Activated gamma-delta T cell treated with Interleukin-2 at 50 U/mL for 16 hours (primary cell): ENCODE measurements at places on chromosomes 6 and 20.

DNA sequence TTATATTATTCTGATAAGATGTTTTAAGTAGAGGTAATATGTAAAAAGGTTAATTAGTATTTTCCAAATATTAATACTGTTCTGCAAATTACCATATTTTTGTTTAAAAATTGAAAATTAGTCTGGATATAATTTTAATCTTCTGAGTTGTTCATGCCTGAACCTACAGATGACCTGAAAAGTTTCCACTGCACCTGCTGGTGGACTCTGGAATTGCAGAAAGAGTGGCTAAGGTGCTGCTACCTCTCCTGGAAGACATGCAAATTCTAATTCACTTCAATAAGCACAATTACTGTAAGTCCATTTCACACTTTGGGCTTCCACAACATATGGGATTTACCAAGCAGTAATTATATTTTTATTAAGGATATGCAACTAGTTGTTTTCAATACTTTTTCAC lies 77.7 kb upstream of the OLIG3 start:
- DNase-seq = peak; percentile 59

GRCh38 chr6:3751730-3752530 lies 417 bp upstream of the PXDC1 start:
- peak; percentile 28 for DNase-seq

DNA sequence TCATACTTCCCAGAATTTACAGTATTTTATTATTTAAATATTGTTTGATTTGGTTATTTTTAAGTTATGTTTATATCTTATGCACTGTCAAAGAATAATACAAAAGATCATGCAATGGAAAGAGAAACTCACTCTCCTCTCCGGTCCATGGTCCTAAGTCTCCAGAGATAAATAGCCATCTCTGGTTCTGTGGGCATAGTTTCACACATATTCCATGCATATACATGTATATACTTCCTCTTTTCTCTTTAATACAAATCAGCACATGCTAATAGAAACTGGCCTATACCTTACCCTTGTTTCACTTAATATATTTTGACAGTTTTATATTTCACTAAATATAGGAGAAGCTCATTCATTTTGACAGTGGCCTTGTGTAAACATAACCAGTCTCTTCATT lies 901.7 kb upstream of the CITED2 start:
- no peak for DNase-seq

DNA sequence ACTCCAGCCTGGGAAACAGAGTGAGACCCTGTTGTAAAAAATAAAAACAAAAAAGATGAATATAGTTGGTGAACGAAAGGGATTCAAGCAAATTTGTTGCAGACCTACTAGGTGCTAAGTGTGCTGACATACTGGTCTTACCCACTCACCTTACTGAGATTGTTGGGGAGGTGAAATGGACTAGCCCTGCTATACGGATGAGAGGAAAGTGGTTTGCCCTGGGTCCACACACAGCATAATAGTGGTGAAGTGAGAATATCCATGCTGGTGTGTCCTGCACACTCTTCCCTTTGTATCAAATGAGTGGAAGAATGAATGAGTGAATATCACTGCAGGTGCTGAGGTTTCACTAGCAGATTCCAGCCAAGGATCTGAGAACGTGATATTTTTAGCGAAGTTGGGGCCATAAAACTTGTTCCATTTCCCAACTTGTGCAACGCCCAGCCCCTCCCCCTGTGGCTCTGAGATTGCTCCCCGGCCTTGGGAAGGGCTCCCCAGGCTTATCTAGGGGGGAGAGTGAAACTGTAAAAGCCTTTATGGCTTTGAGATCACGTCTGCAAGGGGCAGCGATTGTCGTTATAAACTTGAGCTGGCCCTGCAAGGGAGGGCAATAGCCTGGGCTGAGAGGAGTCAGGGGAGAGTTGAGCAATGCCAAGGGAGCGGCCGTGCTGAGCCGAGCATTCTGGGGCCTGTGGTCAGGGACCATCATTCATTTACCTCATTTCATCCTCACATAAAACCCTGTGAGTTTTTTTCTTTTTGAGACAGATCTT lies 33.2 kb upstream of the TTPAL start:
- DNase-seq = no peak

- DNase-seq = no peak
Observed at GRCh38 chr6:56959938-56960337, 5.0 kb downstream of the BEND6 start.

DNA sequence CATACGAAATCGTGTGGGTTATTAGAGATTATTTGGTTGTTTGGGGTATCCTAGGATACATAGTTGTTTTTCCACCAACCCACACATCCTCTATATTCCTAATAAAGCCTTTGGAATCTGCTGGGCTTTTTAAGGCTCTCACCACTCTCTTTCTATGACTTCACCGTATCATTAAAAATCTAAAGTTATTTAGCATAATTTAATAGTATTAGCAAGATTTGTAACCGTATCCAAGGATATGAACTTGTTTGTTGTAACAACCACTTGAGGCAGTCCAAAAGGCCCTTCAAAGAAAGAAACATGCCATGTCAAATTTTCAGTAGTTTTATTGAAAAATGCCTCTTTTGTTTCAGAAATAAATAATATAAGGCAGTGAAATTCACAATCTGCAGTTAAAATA lies 121.8 kb downstream of the COL12A1 start:
- DNase-seq = no peak

- no peak for DNase-seq
Observed at GRCh38 chr6:7642791-7643190, 52.8 kb downstream of the SNRNP48 start.

GRCh38 chr20:20498076-20498861 lies 130.4 kb downstream of the INSM1 start:
- DNase-seq = no peak

DNA sequence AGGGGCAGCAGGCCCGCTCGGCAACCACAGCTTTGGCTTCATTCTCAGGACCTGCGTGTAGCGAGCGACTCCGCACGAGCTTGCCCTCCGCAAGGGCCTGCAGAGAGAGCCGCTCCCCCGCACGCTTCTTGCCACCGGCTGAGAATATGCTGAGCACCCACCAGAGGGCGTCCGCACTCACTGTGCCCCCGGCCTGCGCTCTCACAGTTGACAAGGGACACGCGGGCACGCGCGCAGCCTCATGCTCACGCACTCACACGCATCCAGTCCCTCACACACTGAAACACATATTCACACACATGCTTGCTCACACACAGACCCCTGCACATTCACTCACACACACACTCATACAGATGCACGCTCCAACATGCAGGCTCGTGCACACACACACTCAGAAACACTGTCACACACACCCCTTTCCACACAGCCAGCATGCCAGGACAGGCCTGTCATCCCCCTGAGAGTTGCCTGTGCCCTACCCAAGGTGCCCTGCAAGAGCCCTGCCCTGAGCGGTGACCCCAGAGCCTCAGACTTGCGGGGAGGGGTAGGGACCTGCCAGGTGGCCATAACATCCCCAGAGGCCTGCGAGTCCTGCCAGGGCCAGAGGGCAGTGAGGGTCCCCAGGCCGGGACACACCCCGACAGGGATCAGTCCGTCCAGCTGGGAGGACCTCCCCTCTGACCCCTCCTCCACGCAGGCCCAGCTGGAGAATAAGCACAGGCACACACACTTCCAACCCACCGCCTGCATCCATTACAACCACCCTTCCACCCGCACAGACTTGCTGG lies 174.1 kb downstream of the BMP7 start:
- DNase-seq = no peak

DNA sequence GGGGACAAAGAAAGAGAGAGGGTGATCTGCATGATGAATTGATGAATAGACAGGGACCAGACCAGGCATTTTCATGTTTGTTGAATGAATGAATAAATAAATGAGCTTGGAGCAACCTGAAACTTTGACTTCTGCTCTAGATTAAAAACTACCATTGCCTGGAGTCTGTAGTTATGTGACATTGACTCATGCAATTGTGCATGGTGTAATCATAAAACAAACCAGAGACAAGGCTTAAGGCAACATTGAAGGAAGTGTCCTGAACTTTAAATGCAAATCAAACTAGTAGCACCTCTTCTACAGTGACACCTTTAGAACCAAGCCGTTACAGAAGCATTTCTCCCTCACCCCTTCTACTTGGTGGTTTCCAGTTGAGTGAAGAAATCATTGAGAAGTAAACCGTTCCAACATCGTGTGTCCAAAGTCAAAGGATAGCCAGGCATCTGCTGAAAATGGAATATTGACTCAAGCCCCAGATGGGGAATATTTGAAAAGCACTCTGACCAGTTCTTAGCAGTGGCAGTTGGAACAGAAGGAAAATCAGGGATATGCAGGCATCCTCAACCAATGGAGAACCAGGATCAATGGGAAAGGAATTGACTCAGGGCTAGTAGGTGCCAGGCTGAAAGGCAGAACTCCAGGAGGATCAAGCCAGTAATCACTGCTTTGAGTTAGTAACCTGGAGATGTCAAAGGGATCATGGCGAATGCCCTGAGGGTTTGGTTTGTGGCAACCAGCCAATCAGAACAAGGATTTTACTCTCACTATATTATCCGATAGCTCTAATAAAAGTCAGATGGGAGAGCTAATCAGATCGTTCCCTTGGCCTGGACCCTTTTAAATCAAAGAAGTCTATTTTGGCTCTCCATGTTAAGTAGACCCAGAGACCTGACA lies 171.2 kb upstream of the TSHZ2 start:
- no peak for DNase-seq

DNA sequence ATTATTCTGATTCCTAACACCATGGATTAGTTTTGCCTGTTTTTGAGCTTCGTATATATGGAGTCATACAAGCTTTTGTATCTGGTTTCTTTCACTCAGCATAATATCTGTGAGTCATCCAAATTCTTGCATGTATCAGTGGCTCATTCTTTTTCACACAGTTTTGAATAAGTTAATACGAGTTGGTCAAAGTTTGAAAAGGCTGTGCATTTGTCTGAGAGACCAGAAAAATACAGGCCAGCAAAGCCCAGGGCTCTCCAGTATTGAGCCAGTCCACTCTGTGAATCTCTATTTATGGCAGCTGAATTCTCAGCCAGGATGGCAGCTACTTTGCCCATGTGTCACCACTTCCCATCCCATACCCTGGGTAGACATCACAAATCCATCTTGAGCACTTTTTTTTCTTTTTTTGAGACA lies 7.2 kb upstream of the CHMP4B start:
- DNase-seq = no peak

DNA sequence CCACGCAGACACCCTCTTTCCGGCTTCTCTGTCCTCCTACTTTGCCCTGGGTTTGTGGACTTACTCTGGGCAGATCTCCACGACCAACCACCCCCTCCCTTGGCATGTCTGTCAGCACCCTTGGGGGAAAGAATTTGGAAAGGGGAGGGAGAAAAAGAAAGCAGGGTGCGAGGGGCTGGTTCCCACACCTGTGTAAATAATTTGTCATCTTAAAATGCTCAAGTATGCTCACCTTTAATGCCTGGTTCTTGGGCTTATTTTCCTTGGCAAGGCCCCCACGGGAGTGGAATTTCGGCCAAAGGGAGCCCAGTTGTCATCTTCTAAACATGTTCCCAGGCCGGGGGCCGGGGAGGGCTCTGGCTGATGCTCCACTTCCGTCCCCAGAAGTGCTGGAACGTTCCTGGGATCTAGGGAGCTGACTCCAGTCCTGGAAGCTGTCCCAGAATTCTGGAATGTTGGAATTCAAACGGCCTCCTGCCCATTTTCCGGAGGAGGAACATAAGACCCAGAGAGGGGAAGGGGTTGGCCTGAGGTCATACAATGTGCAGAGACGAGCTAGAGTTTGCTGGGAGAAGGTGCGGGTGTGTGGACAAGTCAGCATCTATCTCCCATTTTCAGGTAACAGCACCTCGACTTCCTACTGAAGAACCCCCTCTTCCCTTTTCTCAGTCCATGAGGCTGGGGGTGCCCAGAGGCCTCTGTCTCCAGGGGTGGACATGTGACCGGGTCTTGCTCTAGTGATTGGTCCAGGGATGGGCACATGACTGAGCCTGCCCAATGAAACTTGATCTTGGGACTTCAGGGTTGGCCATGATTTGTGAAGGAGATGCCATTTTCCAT lies 122.3 kb downstream of the CEBPB start:
- DNase-seq = no peak

DNA sequence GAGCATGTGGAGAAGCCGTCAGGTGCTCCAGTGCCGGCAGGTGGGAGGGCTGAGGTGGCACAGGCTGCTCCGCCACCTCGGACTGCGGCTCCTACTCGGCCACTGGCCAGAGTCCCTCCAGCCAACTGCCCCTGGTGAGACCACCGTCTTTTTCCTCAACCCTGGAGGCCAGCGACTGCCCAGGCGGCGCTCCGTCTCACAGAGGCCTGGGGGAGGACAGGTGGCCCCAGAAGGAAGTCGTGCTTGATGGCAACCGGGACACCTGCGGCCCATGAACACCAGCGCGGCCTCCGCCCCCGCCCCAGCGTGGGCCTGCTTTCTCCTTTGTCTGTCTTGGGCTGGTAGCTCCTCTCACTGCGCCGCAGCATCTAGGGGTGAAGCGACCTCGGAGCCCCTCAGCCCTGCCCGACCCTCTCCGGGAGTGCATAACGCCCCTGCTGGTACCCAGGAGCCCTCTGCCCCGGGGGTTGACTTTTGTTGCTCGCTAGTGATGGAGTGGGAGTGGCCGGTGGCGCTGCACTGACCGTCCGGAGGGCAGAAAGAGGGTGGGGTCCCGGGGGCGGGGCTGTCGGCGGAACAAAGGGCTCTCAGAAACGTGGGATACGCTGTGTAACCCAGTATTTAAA lies 706 bp upstream of the TUBB2B start:
- DNase-seq = no peak

- no peak for DNase-seq
Observed at GRCh38 chr6:121764493-121764892, 329.0 kb downstream of the GJA1 start.

- DNase-seq = no peak
Observed at GRCh38 chr20:20003031-20003954, 13.9 kb upstream of the NAA20 start.

DNA sequence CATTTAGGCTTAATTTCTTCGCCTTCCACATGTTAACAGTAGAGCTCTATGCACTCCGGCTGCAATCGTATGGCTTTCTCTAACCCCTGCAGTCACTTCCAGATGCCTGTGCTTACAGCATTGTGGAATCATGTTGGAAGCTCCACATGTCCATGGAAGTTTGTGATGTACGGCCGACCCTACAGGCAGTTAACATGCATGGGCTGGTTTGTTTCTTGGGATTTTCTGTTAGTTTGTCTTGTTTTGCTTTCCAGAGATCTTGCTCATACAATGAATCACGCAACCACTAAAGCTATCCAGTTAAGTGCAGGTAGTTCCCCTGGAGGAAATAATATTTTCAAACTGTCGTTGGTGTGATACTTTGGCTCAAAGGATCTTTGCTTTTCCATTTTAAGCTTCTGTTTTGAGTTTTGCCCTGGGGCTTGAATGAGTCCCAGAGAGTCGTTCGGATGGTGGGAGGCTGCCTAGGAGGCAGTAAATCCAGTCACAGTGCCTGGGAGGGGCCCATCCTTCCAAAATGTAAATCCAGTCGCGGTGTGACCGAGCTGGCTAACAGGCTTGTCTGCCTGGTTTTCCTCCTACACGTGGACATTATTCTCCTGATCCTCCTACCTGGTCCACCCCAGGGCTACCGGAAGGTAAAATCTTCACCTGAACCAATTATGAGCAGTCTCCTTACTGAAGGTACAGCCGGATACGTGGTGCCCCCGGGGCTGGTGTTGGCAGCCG lies 225.9 kb downstream of the SMOC2 start:
- no peak for DNase-seq
